ENCODE measurements at places on chromosomes 7 and 10.
A peak's percentile ranks its signal among the peaks of the same experiment; 100 is the strongest.

DNA sequence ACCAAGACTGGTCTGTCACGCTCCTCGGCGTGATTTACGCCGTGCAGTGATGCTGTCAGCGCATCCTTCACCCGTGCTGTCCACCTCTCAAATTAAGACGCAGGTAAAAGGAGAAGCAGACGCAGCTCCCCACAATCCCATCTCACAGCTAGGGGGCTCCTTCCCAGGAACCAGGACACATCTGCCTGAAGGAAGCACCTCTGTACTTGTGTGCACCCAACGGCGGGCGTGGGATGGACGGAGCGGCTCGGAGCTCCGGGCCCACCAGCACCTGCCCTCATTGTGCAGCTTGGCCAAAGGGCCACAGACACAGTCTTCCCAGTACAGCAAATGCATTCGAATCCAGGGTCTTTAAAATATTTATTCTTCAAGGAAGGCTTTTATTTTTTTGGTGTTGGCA, 55.3 kb downstream of the STK32C start:
- no peak for DNase-seq
- no peak overlapping the region for H3K4me3 ChIP-seq
- H3K36me3 ChIP-seq: peaks cover 3% of the 10 kb centered on the region
- H3K27ac ChIP-seq: no peak overlapping the region
- no peaks in the 10 kb centered on the region for H3K27me3 ChIP-seq

- no peak overlapping the region for H3K4me3 ChIP-seq
- no peaks in the 10 kb centered on the region for H3K4me1 ChIP-seq
- H3K27ac ChIP-seq: no peak overlapping the region
- DNase-seq: no peak
Observed at GRCh38 chr10:10873289-10873688, 144.4 kb upstream of the CELF2 start.

- H3K4me1 ChIP-seq: no peaks in the 10 kb centered on the region
- H3K36me3 ChIP-seq: no peaks in the 10 kb centered on the region
- no peaks in the 10 kb centered on the region for H3K27me3 ChIP-seq
- DNase-seq: no peak
- no peak overlapping the region for H3K4me3 ChIP-seq
- no peak overlapping the region for H3K27ac ChIP-seq
Observed at GRCh38 chr10:106978756-106979155, 185.8 kb downstream of the SORCS1 start.

DNA sequence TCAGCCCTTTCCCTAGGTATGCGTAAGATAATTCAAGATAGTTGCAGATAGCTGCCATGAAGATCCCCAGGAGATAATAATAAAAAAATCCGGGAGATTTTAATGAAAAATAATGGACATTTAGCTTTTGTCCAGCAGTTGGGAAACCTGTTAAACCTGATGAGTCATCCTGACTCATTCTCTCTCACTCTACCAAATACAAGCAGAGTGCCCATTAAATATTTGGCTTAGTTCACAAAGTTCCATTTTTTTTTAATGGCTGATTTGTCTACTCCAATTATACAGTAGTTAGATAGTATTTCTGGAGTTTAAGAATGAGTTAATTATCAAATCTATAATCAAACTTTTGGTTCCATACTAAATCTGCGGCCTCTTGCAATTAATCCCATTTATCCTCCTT, 2.1 kb upstream of the SHTN1 start:
- H3K4me3 ChIP-seq: no peak overlapping the region
- no peaks in the 10 kb centered on the region for H3K36me3 ChIP-seq
- DNase-seq: no peak
- H3K27me3 ChIP-seq: peaks cover 28% of the 10 kb centered on the region
- H3K27ac ChIP-seq: no peak overlapping the region
- H3K4me1 ChIP-seq: no peaks in the 10 kb centered on the region

DNA sequence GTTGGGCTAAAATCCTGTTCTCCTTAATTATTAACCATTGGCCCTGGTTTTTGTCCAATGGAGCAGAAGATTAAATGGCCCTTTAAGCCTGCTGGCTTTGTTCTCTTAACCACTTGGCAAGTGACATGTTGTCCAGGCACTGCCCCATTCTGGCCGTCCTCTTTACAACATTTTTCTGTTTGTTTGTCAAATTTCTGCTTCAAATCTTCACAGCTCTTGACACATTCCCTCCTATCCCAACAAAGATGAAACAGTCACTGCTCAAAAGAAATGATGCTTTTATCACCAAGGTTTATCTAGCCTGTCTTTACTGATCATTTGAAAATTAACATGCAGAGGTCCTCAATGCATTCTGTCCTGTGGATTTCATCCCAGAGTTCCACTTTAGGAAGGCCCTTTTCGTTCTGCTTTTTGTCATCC, 700.4 kb downstream of the KCNMA1 start:
- H3K27me3 ChIP-seq: no peaks in the 10 kb centered on the region
- no peak overlapping the region for H3K4me3 ChIP-seq
- H3K27ac ChIP-seq: no peak overlapping the region

GRCh38 chr10:108014902-108015177, 850.3 kb upstream of the SORCS1 start:
- no peaks in the 10 kb centered on the region for H3K27me3 ChIP-seq
- H3K27ac ChIP-seq: no peak overlapping the region
- H3K36me3 ChIP-seq: peaks cover 1% of the 10 kb centered on the region
- H3K4me1 ChIP-seq: no peaks in the 10 kb centered on the region

GRCh38 chr10:49651039-49651835, 28.2 kb upstream of the C10orf53 start:
- peaks cover 34% of the 10 kb centered on the region for H3K27me3 ChIP-seq
- H3K36me3 ChIP-seq: no peaks in the 10 kb centered on the region
- no peak overlapping the region for H3K27ac ChIP-seq
- no peak for DNase-seq

DNA sequence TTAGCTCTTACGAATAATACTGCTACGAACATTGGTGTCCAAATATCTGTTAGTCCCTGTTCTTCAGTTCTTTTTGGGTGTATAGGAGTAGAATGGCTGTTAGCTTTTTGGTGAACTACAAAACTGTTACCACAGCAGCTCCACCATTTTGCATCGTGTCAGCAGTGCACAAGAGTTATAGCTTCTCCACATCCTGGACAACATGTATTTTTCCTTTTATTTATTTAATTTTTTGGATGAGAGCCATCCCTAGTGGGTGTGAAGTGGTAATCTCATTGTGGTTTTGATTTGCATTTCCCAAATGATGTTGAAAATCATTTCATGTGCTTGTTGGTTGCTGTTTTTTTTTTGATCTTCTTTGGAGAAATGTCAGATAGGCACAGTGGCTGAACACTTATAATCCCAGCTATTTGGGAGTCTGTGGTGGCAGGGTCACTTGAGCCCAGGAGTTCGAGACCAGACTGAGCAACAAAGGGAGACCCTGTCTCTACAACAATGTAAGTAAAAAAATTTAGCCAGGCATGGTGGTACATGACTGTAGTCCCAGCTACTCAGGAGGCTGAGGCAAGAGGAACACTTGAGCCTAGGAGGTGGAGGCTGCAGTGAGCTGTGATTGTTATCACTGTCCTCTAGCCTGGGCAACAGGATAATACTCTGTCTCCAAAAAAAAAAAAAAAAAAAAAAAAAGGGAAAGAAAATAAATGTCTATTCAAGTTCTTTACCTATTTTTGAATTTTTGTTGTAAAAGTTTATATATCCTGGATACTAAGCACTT, 31.7 kb downstream of the TRIM24 start:
- peaks cover 76% of the 10 kb centered on the region for H3K4me1 ChIP-seq
- DNase-seq: no peak
- no peak overlapping the region for H3K4me3 ChIP-seq
- H3K36me3 ChIP-seq: peaks cover 2% of the 10 kb centered on the region
- no peak overlapping the region for H3K27ac ChIP-seq
- no peaks in the 10 kb centered on the region for H3K27me3 ChIP-seq

GRCh38 chr7:110573862-110574528, 516.9 kb upstream of the LRRN3 start:
- no peaks in the 10 kb centered on the region for H3K27me3 ChIP-seq
- no peaks in the 10 kb centered on the region for H3K4me1 ChIP-seq
- no peak overlapping the region for H3K4me3 ChIP-seq

GRCh38 chr7:44415047-44415446, 75.4 kb downstream of the NUDCD3 start:
- H3K27me3 ChIP-seq: no peaks in the 10 kb centered on the region
- peaks cover 21% of the 10 kb centered on the region for H3K36me3 ChIP-seq
- peak overlapping the region; percentile 29 for H3K27ac ChIP-seq
- H3K4me1 ChIP-seq: peaks cover 37% of the 10 kb centered on the region

DNA sequence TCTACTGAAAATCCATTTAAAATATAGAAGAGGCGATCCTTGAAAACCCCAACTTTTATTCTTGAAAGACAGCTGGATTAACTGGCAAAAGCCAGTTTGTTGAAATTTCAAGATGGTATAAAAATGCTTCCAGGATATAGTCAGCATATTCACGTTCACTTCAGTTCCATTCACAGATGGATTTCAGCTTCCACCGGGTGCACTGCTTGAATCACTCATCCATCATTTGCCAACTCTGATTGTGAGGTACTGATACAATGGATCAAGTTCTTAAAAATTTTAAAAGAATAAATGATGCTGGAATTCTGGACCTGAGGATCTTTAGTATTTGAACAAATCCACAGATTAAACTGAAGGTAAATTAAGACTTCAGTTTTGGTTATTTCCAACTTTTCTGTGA, 2.4 kb downstream of the PURB start:
- peak overlapping the region; percentile 95 for H3K4me3 ChIP-seq
- DNase-seq: no peak
- peaks cover 21% of the 10 kb centered on the region for H3K36me3 ChIP-seq
- H3K27me3 ChIP-seq: no peaks in the 10 kb centered on the region
- peaks cover 44% of the 10 kb centered on the region for H3K4me1 ChIP-seq
- peak overlapping the region; percentile 29 for H3K27ac ChIP-seq

GRCh38 chr10:98916526-98917125, 319.0 kb downstream of the HPSE2 start:
- DNase-seq: no peak
- H3K4me3 ChIP-seq: no peak overlapping the region
- H3K36me3 ChIP-seq: no peaks in the 10 kb centered on the region
- H3K4me1 ChIP-seq: no peaks in the 10 kb centered on the region
- no peak overlapping the region for H3K27ac ChIP-seq
- no peaks in the 10 kb centered on the region for H3K27me3 ChIP-seq

GRCh38 chr10:17737027-17737965, 14.7 kb upstream of the TMEM236 start:
- H3K27ac ChIP-seq: no peak overlapping the region
- no peak overlapping the region for H3K4me3 ChIP-seq
- no peaks in the 10 kb centered on the region for H3K4me1 ChIP-seq
- H3K27me3 ChIP-seq: no peaks in the 10 kb centered on the region
- no peaks in the 10 kb centered on the region for H3K36me3 ChIP-seq
- DNase-seq: no peak

GRCh38 chr10:22833781-22834180, 94.1 kb upstream of the ARMC3 start:
- H3K36me3 ChIP-seq: peaks cover 3% of the 10 kb centered on the region
- peaks cover 12% of the 10 kb centered on the region for H3K27me3 ChIP-seq
- H3K27ac ChIP-seq: no peak overlapping the region

DNA sequence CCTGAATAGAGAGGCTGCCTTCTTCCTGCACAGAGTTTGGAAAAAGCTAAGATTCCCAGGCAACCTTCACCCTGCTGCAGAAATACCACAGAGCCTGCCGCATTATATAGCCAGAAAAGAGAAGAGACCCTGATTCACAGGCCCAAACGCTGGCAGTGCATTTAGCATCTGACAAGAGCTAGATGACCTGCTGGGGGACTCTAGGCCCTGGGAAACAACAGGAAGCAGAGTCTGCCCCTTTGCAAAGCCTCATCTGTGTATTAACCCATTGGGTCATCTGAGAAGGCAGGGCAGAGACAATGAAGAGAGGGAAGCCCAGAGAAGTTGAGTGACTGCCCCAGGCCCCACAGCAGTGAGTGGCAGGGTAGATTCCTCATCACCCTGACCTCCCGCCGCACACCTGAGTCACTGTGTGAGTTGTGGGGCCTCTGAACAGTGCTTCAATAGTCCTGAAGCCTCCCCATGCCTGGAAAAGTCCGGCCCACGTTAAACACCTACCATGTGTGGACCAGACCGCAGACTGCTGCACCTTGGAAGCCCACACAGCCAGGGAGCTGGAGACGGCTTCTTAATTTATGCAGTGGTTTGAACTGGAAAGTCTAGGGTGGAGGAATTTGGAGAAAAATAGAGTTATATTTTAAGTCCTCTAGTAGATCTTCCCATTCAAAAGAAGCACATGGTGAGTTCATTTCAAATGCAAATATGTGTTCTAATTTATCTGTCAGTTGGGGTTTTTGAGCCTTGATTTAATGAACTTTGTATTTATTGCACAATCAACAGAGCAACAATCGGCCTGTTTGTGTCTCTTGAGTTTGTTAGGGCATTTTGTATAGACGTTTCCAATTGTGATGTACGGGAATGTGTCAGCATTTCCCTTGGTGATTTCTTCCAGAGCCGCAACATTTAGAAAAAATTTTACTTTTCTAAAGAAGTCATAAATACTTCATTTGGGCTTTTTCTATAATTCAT, 80.4 kb upstream of the GPR26 start:
- H3K36me3 ChIP-seq: no peaks in the 10 kb centered on the region
- H3K4me1 ChIP-seq: no peaks in the 10 kb centered on the region
- H3K4me3 ChIP-seq: no peak overlapping the region
- no peak for DNase-seq
- no peak overlapping the region for H3K27ac ChIP-seq

DNA sequence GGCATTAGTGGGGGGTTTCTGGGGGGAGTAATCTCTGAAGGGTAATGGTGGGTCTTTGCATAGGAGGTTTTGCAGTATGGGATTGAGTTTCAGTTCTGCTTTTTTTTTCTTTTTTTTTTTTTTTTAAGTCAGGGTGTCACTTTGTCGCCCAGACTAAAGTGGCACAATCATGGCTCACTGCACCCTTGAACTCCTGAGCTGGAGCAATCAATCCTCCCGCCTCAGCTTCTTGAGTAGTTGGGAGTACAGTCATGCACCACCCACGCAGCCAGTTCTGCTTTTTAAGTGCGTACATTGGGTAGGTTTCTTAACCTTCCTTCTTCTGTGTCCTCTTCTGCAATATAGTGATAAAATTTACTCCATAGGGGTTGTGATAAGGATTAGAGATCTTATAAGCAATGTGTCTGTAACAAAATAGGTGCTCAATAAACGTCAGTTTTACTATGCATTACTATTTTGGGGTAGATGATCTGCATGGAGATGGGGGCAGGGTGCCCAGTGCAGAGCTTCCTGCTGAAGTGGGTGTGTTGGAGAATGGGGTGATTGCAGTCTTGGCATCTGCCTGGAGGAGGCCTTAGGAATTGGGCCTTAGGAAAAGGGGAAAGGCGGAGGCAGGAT, 9.6 kb downstream of the KAZALD1 start:
- no peak overlapping the region for H3K4me3 ChIP-seq
- peaks cover 5% of the 10 kb centered on the region for H3K36me3 ChIP-seq
- peaks cover 7% of the 10 kb centered on the region for H3K4me1 ChIP-seq
- peaks cover 63% of the 10 kb centered on the region for H3K27me3 ChIP-seq
- DNase-seq: no peak
- no peak overlapping the region for H3K27ac ChIP-seq

- no peak overlapping the region for H3K4me3 ChIP-seq
- no peak for DNase-seq
- no peak overlapping the region for H3K27ac ChIP-seq
- peaks cover 30% of the 10 kb centered on the region for H3K4me1 ChIP-seq
Observed at GRCh38 chr10:119101366-119102098, 2.4 kb upstream of the DENND10 start.
